ENCODE measurements at places on chromosomes 3 and 15.

DNA sequence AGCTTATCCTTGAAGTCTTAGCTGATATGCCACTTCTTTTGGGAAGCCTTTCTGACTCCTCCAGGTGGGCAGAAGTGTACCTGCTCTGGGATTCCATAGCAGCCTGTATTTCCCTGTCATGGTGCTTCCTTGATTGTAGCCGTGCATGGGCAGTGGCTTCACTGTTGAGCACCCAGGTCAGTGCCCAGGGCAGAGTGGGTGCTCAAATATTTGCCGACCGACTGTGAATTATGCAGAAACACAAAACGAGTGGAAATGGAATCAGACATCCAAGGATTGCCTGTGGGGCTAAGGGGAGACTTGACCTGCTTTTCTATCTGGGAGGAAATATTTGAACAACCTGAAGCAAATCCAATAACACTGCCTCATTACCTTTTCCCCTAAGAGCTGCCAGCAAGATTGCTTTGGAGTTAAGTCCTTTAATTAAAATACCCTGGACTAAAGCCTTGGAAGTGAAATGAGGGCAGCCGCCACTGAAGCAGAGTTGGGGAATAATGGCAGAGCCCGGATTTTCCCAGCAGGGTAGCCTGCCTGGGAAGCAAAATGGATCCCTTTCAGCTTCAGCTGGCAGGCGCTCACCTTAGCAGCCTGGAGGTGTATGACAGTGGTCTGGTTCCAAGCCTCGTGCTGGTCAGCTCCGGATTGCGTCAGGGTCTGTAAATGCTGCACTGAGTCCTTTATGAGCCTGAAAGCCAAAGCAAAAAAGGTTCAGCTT lies 14.9 kb downstream of the ACOX2 start:
- no peak for DNase-seq

DNA sequence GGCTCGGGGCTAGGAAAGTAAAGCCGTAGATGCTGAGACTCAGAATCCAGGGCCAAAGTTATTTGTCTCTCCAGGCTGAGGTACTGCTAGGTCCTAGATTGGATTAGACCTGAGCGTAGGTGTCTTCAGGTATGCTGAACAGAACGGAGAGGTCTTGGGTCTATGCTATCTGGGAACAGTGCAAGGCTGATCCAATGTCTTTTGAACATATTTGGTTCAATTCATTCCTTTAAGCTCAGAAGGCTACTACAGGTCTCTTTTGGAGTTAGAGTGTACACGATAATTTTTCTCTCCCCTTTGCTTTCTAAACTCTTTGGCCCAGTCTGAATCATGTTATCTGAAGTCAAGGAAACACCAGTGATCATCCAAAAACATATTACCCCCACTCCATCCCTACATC lies 137.5 kb upstream of the TBL1XR1 start:
- no peak for DNase-seq

DNA sequence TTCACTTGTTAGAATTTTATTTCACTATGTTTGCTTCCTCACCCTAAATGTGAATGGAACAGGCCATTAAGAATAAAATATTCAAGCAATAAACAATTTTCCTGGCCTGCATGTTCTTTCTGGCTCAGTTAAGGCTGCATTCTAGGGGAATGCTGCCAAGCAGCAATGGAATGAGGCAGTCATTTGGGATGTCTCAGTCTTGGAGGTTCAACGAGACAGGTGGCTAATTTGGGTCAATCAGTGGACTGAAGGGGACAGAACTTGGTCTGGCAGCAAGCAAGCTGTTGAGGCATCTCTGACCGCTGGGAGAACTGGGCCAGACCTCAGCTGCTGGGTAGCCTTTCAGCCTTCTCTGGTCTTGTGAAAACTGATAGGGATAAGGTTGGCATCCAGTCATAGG lies 241.6 kb downstream of the NLGN1 start:
- no peak for DNase-seq

- DNase-seq: no peak
Observed at GRCh38 chr3:160163229-160163878, 61.9 kb upstream of the C3orf80 start.

GRCh38 chr3:177742273-177742672 lies 545.0 kb upstream of the TBL1XR1 start:
- DNase-seq: no peak

DNA sequence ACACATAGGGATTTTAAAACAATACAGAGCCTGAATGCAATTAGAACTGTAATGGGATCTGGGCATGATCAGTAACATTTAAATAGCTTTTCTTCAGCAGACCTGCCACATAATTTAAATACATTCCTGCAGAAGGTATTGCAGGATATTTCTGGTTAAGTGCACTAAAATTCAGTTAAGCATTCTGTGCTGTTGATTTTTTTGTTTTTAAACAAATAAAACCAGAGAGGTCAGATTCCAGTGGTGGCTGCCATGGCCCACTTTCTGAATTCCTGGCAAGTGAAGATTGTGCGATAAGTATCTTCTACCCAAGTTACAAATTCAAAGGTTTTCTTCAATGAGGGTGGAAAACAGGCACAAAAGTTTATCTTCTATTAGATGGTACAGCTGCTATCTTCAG lies 98.7 kb downstream of the RAP2B start:
- DNase-seq: no peak

DNA sequence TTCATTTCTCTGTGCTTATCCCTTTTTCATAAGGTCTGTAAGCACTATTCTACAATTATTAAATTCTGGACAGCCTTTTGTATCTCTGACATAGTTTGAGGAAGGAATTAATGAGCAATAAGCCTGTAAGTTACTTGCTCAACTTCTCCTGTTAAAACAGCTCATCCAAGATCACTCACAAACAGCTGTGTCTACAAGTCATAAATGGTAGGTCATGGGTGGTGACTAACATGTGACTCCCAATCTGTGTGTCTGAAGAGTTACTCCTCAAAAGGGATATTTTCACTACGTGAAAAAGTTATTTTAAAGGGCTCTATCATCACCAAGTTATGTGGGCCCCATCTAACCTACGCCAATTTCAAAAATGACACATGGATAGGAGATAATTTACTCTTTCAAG lies 145.2 kb upstream of the CBLB start:
- DNase-seq: no peak

DNA sequence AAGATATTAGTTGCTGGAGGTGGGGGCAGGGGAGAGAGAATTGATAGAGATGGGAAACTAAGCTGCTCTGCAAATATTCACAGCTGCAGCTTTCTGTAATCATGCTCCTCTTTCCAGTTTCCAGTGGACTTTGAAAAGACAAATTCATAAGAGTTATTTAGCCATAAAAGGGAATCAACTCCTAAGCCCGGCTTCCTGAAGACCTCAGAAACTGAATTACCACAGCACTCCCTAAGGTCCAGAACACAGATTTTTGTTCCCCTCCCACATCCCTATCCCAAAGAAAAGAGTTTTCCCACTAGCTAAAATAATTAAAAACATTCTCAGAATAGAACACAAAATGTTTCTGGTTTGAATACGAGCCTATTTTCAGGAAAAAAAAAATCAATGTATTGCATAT lies 871.8 kb upstream of the NR2F2 start:
- DNase-seq: no peak

DNA sequence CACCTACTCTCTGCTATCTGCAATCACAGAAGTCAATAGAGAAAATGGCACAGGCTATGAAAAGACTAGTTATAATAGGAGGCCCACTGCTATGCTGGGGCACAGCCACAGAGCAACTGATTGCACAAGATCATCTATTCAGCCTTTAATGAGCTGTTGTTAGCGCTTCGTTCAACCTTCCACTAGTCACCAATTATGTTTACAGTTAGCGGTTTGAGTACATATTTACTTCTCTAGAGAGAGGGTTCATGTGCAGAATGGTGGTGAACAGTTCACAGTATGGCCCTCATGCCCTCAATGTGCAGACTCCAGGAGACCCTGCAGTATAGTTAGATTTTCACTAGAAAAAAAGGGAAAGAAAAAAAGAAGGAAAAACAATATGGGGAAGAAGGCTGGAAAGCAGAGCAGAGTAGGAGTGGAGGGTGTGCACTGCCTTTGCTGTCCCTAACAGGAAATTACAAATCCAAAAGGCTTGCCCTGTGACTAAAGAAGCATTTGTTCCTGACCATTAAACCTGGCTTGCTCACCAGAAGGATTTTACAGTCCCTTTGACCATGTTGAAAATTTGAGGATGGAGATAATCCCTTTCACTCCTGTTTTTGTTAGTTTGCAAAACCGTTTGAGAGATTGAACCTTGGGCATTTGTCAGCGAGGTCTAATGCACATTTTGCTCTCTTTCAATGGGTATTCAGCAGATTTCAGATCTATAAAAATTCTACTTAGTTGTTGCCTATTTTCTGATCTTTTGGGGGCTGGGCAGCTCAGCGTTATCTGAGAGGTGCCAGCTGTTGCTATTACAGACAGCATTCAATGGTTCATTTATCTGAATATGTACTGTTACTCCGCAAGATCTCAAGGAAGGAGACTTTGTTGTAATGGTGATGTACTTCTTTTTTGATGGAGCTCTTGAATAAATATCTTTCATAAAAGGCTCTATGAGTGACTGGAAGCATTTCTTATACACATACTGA lies 296.1 kb downstream of the LSAMP start:
- DNase-seq: no peak

- DNase-seq: no peak
Observed at GRCh38 chr15:100183921-100184495, 157.8 kb downstream of the ADAMTS17 start.

GRCh38 chr15:79007066-79007465 lies 62.2 kb upstream of the CTSH start:
- no peak for DNase-seq

DNA sequence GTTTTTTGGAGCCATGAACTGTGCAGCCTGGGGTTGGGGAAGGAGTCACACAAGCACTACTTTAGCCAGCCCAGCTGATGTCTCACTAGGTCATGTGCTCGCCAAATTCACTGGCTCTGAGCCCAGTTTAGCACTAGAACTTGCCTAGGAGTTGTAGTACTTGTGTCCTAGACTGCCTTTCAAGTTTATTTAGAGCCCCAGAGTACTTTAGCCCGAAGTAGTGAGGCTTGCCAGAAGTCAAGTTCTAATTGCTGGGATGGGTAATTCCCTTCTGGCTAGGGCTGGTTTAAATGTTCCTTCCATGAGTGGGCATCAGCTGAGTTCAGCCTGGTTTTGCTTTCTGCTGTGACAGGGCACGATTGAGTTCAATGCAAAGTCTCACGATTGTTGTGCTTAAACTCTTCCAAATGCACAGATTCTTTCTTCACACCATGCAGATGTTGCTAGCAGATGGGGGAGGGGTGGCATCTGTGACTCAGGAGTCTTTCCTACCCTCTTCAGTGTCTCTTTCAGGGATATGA lies 228.2 kb upstream of the ZPLD1 start:
- DNase-seq: no peak

DNA sequence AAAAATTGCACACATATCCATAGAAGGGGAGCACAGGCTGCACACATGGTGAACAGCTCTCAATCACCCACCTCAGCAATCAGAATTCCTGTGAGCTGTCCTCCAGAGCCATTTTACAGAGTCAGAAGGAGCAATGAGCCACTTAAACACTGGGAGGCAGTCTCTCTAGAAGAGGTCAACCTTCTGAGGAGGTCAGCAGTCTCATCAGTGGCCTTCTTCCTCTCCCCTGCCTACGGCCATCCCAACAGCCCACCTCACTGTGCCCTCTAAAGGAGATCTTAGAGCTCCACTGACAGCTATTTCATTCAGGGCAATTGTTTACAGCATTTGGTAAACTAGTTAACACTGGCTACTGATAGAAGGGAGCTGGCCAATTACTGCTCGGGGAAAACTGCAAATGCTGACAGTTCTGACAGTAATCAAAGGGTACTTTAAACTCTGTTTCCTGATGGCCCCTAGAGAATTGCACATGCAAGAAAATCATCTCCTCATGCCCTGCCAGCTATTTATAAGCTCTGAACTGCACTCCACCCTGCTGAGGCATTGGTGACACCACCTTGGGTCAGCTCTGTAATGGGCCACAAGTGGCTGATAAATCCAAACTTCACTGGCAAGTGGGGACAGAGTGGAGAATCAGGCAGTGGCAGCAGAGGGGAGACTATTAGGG lies 42.1 kb upstream of the TSPAN3 start:
- DNase-seq: no peak

GRCh38 chr3:155704771-155705559 lies 39.9 kb downstream of the PLCH1 start:
- DNase-seq: no peak

GRCh38 chr3:193132964-193133363 lies 108.1 kb upstream of the PLAAT1 start:
- no peak for DNase-seq

DNA sequence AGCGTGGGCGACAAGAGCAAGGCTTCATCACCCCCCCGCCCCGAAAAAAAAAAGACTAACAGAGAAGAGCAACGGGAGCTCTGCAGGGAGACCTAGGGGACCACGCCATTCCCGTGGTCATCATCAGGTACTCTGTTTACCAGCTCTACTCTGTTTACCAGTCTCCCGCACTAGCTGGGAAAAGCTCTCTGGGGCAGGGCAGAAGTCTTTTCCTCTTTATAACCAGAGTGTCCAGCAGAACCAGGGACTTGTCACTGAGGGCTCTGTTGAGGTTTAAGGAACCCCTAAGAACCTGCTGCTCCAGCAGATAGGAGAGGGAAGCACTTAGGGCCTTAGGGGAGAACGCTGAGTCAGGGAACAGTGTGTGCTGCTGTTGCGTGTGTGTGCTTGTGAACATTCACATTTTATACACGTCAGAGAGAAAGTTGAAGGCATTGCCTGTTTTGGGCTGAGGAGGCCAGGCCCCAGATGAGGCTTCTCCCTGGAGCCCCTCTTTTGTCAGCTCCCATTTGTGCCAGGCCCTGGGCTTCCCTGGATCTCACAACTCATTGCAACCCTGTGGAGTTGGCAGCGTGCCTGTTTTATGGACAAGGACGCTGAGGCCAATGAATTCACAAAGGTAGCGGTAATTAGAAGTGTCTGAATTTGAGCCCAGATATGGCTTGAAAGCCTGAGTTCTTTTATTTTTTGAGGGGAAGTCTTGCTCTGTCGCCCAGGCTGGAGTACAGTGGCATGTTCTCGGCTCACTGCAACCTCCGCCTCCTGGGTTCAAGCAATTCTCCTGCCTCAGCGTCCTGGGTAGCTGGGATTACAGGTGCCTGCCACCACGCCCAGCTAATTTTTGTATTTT lies 24.2 kb upstream of the ERICH6 start:
- DNase-seq: no peak

GRCh38 chr3:105842449-105842848 lies 26.4 kb downstream of the CBLB start:
- no peak for DNase-seq

GRCh38 chr15:66269326-66270090 lies 16.0 kb upstream of the MEGF11 start:
- DNase-seq: no peak
